ENCODE measurements at places on chromosomes 11 and 22. TPM values are rescaled to one million over a fixed set of nuclear protein-coding genes. Genes with fewer than 3 reads are reported as not detected.

Gene TMEM121B
- not detected for total RNA-seq

Gene MUC6
- total RNA-seq = not detected

Gene STARD10
- 14.7 TPM for total RNA-seq

Gene MS4A12
- not detected for total RNA-seq

Gene PTPN5
- total RNA-seq = not detected
